ENCODE measurements at places on chromosomes 3 and 15. TPM values are rescaled to one million over a fixed set of nuclear protein-coding genes. Genes with fewer than 3 reads are reported as not detected.

- no peak for DNase-seq
Measured at GRCh38 chr3:114231616-114232015, 5.8 kb downstream of the ZNF80 start.

- DNase-seq, result no peak
Measured at GRCh38 chr3:153897842-153898241, 223.3 kb upstream of the ARHGEF26 start.

DNA sequence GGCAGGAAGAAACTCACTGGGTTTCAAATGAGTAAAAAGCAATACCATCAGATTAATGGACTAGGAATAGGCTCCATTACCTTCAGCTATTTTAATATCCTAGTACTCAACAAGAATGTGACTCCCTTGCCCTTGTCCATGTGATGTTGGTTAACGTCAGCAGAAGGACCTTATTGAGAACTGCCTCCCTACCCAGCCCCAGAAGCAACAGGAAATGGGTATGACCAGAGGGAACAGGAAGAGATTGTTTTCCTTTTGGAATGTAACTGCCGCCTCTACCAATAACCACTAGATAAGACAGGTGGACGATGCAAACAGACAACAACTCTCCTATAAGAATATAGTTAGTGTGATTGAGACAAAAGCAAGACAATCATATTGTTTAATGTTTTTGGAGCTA lies 10.4 kb upstream of the MME start:
- DNase-seq, result peak; percentile 96

GRCh38 chr3:41569632-41570305 lies 370.5 kb downstream of the CTNNB1 start:
- DNase-seq, result peak; percentile 62

- DNase-seq, result no peak
Measured at GRCh38 chr15:71611553-71612396, 198.6 kb upstream of the NR2E3 start.

GRCh38 chr15:21270474-21270873 lies 169.8 kb downstream of the POTEB3 start:
- peak; percentile 0 for DNase-seq

DNA sequence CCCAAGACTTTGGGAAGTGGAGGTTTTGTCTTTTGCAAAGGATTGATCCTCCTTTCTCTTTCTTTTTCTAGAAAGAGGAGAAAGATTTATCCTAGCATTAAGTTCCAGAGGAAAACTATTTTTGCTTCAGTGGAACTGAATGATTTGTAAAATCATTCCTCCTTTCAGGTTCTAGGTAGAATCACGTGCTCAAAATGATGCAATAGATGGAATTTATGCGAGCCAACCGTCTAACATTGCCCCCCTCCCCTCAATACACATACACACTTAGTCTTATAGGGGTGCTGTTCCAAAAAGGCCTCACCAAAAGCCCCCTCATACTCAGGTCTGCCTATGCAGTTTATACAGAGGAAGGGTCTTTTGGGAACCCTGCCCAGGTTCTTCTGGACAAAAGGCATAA lies 85.3 kb downstream of the AQP9 start:
- DNase-seq, result no peak

- DNase-seq, result peak; percentile 23
Measured at GRCh38 chr15:25635191-25635590, 196.4 kb upstream of the UBE3A start.

- DNase-seq, result no peak
Measured at GRCh38 chr3:30233913-30234646, 372.3 kb upstream of the TGFBR2 start.

DNA sequence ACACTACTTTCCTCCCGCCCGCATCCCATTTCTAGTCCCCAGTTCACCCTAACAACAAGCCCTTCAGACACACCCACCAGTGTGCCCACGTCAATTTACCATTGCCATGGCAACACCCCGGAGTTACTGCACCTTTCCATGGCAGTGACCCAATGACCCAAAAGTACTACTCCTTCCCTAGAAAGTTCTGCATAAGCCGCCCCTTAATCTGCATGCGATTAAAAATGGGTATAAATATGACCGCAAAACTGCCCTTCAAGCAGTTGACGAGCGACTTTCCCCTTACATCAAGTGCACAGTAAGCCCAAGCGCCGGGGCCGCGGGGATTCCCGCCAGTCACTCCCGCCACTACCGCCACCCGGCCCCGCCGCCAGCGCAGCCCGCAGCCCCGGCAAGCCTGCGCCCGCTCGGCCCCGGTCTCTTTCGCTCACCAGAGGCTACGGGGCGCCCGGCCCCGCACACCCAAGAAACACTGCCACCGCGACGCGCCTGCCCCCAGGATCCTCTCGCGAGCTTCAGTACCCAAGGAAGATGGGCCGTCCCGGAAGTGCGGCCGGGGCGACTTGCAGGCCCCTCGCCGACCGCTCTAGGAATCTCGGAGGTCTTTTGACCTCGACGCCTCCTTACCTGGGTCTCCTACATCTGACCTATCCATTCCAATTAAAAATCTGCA lies 27.2 kb upstream of the ZNF502 start:
- DNase-seq, result peak; percentile 69

DNA sequence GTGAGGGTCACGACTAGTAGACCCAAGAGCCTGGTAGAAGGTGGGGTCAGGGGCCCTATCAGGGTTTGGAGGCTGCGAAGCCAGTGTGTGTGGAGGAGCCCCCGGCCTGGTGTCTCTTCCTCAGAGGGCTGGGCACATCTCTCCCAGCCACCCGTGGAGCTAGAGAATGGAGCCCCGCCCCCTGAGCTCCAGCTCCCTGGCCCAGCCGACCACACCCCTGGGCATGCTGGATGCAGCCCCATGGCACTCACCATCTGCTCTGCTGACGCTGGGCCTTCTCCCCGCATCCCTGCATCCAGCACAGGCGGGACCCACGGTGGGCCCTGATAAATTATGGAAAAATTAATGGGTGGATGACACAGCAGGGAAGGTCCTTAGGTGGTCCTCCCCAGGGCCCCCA lies 17.5 kb downstream of the ANKRD63 start:
- DNase-seq, result no peak

- DNase-seq, result peak; percentile 68
Measured at GRCh38 chr3:85360742-85361387, 402.1 kb downstream of the CADM2 start.

- DNase-seq, result no peak
Measured at GRCh38 chr3:380801-381200, 184.2 kb downstream of the CHL1 start.

DNA sequence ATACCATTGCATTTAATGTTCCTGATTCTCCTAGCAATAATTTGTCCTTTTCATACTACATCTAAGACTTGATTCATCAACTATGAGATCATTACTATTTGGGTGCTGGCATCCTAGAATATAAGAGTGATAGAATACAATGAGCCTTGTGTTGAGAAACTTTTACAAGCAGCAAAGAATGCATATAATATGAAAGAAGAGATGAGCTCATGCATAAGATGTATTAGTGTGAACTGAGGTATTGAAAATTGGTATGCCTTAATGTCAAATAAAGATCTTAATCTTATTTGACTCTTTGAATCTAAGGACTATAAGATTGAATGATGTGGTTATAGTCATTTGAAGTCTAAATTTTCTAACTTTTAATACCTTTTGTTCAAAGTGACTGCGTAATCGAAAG lies 220.0 kb upstream of the ARHGEF26 start:
- peak; percentile 62 for DNase-seq

- DNase-seq, result no peak
Measured at GRCh38 chr3:23863060-23863459, 53.7 kb downstream of the NKIRAS1 start.

- no peak for DNase-seq
Measured at GRCh38 chr3:130468311-130468710, 48.7 kb upstream of the COL6A6 start.

Gene SLC6A1
- total RNA-seq, result not detected

Gene AGBL1
- not detected for total RNA-seq

Gene ILDR1
- total RNA-seq, result not detected

Gene VILL
- 1.0 TPM for total RNA-seq

Gene TMEM266
- 0.08 TPM for total RNA-seq

Gene TOP2B
- total RNA-seq, result 52.2 TPM
